ENCODE measurements at places on chromosomes 16 and 17. TPM values are rescaled to one million over a fixed set of nuclear protein-coding genes. Genes with fewer than 3 reads are reported as not detected.

GRCh38 chr17:6066183-6066948 is 3.8 kb upstream of the WSCD1 start:
- DNase-seq: no peak

DNA sequence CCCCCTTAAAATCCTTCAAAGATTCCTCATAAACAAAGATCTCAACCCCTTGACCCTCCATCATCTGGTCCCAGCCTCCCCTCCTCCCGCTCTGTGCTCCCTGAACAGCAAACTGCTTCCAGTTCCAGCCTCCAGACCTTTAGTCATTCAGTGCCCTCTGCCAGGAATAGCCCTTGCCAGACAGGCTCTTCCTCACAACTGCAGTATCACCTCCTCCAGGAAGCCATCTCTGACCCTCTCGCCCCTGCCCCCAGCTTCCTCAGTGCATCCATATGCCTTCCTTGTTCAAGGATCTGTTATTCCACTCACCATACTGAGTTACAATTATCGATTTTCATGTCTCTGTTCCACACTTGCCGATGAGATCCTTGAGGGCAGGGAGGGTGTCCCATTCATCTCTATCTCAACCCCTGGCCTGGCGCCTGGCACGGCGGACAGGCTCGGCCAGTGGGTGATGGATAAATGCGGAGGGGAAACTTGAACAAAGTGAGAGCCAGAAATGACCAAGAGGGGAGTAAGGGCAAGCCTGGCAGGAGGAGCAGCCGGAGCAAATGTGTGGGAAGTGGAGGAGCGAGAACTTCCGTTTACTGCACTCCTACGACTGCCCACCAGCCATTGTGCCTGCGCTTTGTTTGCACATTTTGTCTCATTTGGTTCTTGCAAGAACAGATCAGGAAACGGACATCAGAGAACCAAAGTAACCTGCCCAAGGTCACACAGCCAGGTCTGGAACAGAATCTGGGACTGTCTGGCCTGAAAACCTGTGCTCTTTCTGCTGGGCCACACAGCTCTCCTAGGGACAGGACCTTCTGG is 2.0 kb upstream of the NXPH3 start:
- no peak for DNase-seq

DNA sequence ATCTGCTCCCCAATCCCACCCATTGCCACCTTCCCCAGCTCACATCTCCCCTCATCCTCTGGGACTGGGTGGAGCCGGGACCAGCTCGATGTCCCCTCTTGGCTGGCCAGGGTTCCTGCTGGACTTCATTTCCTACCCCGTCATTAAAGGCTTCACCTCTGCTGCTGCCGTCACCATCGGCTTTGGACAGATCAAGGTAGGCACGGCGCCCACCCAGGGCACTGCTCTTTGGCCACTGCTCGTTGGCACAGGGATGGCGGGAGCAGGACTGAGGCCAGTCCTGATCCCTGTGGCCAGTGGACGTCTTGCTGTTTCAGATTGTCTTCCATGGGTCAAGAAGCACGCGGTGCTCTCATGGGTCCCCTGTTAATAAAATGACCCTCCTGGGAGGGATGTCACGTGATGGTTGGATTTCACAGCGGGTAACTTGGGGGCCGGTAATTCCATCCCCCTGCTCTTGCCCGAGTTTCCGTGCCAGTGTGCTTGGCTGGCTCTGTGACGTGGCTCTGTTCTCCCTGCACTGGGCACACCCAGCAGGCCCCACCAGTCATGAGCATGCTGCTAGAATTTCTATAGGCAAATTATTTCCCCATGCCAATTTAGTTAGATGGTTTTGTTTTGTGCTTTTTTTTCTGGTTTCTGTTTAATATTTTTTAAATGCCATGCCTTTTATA is 3.1 kb downstream of the SLC26A11 start:
- no peak for DNase-seq

The ABCC3 gene
- not detected for polyA plus RNA-seq

Measured in naive B cell (primary cell).